Osteoblast (primary cell): ENCODE measurements at places on chromosomes 13 and 19. TPM values are rescaled to one million over a fixed set of nuclear protein-coding genes. Genes with fewer than 3 reads are reported as not detected.
A peak's percentile ranks its signal among the peaks of the same experiment; 100 is the strongest.

DNA sequence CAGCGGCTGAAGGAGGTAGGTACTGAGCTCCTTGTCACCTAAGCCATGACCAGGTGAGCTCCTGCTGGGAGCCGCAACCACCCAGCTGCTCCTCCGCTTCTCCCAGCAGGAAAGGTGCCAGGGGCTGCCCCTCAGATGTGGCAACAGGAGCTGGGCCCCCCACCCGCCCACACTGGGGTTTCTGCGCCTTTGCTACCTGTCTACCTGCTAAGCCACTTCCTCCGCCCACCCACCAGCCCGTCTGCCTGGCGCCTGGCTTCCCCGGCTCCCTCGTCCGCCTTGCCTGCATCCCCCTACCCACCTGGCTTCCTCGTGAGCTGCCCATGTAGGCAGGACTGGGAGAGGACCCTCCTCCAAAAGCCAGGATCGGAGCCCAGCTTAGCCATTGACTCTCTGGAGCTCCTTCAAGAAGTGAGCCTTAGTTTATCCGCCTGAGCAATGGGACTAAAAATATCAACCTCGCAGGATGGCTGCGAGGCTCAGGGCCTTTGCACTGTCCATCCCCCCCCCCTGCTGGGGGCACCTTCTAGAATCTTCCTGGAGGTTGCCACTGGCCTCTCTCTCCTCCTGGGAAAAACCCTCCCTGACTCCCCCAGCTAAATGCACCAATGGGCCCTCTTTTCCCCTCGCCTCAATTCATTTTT lies 55.8 kb upstream of the KLF2 start:
- no peak for DNase-seq

- no peak for DNase-seq
These were observed 210.0 kb upstream of the OBI1 start for GRCh38 chr13:78868991-78869390.

DNA sequence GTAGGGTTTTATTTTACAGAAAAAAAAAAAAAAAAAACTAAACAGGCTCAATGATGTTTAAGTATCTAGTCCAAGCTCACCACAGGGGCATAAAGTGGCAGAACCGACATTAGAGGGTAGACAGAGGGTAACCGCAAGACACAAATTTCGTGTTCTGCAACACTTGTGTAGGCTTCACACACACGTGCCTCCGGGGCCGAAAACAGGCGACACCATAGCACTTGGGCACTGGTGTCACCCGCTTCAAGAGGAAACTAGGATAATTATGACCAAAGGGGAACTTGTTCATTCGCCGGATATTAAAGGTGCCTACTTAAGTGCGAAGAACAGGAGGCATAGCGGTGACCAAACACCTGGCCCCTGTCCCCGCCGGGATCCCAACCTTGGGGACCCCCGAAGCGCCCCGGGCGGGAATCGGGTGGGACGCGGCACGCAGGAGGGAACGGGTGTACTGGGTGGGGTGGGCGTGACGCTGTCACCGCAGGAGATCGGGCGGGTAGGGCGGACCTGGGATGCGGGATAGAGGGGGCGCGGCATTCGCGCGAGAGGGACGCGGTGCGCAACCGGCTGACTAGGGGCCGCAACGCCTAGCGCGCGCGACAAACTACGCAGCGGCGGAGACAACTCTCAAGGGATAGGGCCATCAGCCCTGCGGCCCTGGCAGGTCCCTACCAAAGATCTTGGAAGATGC lies 558 bp downstream of the MZT1 start:
- peak; percentile 60 for DNase-seq

- no peak for DNase-seq
These were observed 29.6 kb downstream of the PPP5C start for GRCh38 chr19:46376241-46377153.

The C1QTNF9B gene
- not detected in 2 replicates for total RNA-seq

The SHANK1 gene
- 0.88 and 1.1 TPM in 2 replicates for total RNA-seq
